ENCODE measurements at places on chromosomes 5 and 9.
A peak's percentile ranks its signal among the peaks of the same experiment; 100 is the strongest.

DNA sequence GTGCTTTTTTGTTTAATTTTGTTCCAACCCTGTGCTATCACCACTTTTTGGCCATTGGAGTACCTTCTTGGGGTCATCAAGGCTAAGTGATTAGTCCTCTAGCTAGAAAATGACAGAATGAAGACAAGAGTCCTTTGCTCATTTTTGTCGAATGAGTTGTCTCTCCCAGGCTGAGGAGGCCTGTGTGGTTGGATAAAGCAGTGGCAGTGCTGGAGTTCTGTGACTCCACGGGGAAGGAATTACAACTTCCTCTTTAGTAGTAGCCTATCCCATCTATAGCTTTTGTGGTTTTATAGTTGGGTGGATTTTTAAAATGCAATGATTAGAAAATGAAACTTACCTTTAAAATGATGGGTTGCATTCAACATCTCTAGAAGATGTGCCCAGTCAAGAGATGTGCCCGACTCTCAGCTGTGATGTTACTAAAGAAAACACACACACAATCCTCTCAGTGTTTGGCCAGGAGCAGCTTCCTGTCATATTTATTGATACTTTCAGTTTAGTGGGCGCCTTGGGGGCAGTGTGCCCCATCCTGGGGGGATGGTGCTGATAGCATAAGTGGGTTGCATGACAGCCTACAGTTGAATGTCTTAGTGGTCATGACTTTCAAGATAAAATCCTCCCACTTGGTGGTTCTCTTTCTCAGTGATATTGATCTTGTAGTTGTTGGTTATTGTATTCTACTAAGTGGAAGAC is 11.9 kb downstream of the OTULINL start:
- DNase-seq: peak; percentile 51

DNA sequence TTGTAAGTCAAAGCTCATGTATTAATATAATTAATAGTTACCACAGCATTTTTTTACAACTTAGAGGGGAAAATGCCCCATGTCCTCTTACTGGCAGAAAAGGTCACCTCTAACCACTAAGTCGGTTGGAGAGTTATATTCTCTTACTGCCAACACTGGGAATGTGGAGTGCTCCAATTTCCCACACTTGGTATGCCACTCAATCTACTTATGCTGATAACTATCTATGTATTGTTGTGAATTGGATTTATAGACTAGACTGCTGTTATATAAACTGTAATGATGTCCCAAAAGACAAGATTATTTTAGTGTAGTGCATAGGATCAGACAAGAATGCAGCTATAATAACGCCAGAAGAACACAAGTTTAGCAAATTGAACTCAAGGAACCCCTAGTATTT is 2385.2 kb upstream of the C9orf72 start:
- DNase-seq: no peak

DNA sequence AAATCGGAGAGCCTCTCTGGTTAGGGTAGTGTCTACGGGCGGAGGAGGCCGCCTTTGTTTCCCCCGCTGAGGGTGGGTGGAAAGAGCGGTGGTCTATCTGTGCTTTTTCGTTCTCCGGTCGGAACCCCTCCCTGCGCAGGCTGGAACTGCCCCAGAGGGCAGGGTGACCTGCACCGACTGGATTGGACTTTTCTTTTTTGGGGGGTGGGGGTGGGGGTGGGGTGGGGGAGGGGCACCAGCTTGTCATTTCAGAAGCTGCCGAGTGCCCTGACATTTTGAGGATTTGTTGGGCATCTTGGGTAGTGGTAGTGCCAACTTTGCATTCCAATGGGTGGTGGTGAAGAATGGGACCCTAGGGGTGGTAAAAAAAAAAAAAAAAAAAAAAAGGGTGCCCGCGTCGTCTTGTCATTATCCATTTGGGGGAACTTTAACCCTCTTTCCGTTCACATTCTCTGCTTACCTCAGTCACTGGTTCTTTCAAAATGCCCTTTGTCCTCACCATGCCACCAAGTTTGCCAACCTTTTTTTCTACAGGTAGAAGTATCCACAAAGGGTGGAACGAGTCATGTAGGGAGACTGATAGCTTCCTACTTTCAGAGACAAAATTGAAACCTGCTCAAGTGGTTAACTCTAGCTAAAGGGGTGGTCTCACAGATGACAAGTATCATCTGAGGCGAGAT is 1.3 kb downstream of the UBE2R2 start:
- peak; percentile 26 for DNase-seq

DNA sequence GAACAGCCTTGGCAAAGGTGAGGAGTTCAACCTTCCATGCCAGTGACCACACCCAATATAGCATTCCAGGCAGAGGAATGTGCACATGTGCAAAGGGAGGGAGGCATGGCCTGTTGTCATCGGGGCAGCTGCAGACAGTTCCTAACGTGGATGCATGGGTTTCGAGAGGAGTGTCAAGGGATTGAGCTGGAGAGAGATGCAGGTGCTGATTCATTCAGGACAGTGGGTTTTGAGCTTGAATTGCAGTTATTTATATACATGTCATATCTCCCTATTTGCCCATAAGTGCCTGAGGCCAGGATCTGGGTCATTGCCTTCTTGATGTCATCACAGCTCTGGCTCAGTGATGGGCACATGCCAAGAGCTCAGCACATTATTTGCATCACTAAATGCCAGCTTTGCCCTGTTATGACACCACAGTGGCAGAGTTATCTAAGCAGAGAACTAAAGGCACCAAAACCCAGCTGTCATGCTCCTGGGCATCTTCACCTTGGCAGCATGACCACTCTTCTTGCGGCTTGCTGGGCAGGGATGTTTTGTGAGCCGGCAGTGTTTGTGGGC is 278.0 kb downstream of the NTRK2 start:
- no peak for DNase-seq

- no peak for DNase-seq
These were observed 69.2 kb downstream of the ZNF462 start for GRCh38 chr9:106932178-106932577.

- DNase-seq: no peak
These were observed 8.1 kb upstream of the TENT4A start for GRCh38 chr5:6705088-6705487.

- no peak for DNase-seq
These were observed 91.6 kb downstream of the CFAP90 start for GRCh38 chr5:7759257-7759871.

- DNase-seq: peak; percentile 94
These were observed 20.2 kb downstream of the SLC22A5 start for GRCh38 chr5:132389585-132390286.

GRCh38 chr5:135110785-135111596 is 77.0 kb upstream of the PITX1 start:
- no peak for DNase-seq

DNA sequence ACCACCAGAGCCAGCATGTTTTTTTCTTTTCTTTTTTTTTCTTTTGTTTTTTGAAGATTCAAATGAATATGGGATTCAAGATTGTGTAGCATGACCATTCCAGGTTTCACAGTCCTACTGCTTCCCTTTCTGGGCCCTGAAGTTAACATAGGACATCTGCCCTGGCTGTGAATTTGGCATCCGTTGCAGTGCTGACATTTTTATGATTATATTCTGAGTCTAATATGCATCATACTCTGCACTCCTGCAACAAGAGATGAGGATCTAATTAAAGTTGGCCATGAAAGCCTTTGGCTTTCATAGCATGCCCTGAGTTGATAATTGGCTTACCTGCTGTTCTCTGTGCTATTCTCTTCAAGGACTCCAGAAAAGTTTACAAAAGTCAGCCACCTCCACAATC is 29.8 kb downstream of the C5orf22 start:
- DNase-seq: no peak

GRCh38 chr5:118565335-118565971 is 422.9 kb downstream of the DTWD2 start:
- DNase-seq: no peak

DNA sequence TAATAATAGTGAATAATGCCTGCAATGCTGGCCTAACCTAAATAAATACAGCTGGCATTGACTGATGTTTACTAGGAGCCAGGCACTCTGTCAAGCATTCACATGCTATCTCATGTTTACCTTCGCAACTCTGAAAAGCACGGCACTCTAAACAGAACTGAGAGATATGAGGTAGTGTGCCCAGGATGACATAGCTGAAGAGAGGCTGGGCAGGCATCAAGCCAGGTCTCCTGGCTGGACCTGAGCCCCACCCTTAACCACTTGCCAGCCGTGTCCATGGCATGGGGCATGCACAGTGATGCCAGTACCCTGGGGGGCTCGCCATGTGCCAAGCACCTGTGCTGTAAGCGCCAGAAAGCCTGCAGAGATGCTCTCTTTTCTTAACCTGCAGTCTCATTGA is 119.4 kb upstream of the MVB12B start:
- no peak for DNase-seq

DNA sequence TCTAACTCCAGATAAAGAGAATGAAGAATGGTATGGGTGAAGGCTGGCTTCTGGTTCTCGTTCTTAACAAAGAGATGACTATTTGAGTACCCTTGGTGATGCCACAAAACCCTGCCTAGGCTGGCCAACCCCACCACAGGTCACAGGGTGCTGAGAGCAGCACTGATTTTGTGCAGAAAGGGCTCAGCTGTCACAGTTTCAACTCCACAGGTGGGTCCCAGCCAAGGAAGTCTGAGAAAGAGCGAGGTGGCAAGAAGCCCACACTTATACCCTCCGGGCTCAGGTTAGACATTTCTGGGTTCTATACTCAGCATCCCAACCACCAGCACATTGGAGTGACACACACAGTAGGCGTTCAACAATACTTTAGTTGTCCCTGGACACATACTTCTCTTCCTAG is 118.1 kb downstream of the SLIT3 start:
- DNase-seq: no peak

- no peak for DNase-seq
These were observed 65.5 kb downstream of the EBF1 start for GRCh38 chr5:159034083-159034824.

DNA sequence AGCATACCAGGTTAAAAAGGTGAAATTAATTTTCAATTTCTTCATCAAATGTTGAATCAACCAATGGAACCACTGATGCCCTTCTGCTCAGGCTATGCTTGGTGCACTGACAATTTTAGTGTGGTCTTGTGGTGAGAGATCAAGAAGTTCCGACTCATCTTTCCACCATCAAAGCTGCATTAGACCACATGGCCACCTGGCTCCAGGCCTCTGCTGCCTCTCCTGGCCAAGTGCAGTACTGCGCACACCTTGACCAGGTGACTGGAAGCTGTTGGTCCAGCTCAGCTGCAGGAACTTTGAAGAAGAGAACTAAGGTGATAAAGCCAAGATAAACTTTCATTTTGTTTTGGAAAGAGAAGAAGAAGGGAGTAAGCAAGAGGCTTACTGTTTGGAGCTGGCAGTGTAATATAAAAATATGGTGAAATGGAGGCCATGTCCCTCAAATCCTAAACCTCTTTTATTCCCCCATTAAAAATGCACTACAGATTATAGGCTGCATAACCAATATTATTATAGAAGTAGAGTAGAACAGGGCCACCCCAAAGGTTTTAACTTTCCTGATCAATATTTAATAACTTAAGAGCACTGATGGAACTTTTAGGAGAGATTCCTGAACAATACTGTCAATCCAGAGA is 315.5 kb upstream of the C9orf72 start:
- no peak for DNase-seq

DNA sequence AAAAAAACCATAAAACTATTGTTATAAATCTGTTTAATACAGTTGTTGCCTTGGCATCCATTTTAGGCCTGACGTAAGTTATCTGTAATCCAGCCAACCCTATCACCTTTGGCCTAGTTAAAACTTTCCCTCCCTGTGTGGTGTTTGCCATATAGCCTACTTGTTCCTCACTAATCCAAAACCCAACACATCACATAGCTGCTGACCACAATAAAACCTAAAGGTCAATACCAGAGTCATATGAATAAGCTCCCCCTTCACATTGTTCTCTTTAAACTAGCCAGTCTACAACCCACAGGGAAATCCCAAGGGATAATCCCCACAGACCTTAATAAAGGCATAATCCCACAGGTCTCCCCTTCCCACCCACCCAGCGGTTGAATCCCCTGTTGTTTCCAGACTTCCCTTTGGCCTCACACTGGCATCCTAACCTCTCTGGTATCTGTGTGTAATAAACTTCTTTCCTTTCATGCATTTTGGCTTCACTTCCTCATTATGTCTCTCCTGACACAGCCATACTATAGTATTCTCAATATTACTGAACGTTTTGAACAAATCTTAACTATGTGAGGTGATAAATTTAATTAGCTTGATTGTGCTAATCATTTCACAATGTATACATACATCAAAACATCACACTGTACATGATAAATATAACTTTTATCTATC is 50.8 kb downstream of the DTWD2 start:
- DNase-seq: no peak

GRCh38 chr5:138828556-138828955 is 46.6 kb downstream of the LRRTM2 start:
- no peak for DNase-seq

DNA sequence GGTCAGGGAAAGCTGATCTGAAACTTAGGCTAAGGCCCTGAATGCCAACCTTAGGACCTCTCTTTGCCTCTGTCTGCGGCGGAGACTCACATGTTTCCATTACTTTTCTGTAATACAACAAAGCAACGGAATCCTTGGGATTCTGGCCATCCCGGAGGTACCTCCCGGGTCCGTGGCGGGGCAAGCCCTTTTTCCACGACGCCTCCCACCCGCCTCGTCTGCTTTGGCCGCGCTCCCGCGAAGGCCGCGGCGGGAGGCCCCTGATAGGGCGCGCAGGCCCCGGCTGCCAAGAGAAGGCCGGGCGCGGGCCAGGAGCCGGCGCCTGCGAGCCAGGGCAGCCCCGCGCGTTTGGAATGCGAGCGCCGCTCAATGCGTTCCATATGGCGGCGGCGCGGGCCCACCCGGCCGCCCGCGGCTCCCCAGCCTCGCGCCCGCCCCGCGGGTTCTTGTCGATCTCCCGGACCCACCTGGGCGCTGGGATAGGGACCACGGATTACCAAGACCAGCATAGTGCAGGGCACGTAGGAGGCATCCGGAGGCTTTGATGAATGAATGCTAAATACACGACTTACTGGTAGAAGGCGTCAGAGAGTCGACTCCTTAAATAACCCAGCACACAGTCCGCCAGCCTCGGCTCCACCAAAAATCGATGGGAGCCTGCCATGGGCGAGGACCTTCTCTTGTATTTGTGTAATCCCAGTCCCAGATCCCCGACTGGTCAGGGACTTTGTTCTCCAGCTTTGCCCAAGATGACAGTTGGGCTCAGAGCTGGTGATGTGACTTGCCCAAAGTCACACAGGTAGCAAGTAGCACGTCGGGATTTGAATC is 17.5 kb upstream of the PHF19 start:
- peak; percentile 37 for DNase-seq

DNA sequence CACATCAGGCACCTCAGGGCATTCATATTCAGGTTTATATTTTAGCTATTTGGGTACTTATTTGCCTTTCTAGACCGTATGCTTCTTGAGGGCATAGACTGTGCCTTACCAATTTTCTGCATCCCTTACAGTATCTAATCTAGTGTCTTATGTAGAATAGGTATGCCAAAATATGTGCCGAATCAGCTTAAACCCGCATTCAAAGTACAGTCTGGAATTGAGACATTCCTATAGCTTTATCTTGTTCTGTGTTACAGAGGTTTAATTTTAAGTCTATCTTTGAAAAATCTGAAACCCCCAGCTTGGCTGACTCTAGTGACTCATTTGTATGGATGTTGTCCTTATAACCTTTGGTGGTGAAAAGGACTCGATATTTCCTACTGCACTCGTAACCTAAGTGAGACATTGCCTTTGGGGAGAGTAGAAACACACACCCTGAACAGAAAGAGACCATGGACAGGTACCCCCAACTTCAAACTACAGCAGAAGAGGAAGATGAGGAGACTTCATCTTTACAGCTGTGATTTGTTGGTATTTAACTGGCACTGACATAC is 27.0 kb upstream of the TMOD1 start:
- DNase-seq: no peak

GRCh38 chr9:127393645-127394044 is 3.3 kb upstream of the SLC2A8 start:
- DNase-seq: no peak

GRCh38 chr5:33933723-33934169 is 2.4 kb upstream of the RXFP3 start:
- no peak for DNase-seq
